ENCODE measurements at places on chromosomes 2 and 18.
A peak's percentile ranks its signal among the peaks of the same experiment; 100 is the strongest.

GRCh38 chr18:27585602-27586173, 400.6 kb upstream of the CHST9 start:
- no peak for DNase-seq

GRCh38 chr2:96267159-96267971, 1.3 kb downstream of the CIAO1 start:
- DNase-seq: peak; percentile 29

- DNase-seq: no peak
Observed at GRCh38 chr2:199907008-199907714, 3.9 kb upstream of the C2orf69 start.

DNA sequence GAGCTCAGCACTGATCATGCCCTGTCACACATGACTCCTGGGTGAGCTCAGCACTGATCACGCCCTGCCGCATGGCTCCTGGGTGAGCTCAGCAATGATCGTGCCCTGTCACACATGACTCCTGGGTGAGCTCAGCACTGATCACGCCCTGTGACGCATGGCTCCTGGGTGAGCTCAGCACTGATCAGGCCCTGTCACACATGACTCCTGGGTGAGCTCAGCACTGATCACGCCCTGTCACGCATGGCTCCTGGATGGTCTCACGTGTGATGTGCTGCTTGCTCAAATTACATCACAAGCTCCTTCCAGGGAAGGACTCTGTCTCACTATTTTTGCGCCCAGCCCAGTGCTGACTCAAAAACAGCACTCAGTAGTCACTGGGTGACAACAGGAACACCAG, 258.0 kb downstream of the HDAC4 start:
- DNase-seq: no peak

GRCh38 chr18:23068011-23068410, 67.3 kb upstream of the CABLES1 start:
- DNase-seq: no peak

DNA sequence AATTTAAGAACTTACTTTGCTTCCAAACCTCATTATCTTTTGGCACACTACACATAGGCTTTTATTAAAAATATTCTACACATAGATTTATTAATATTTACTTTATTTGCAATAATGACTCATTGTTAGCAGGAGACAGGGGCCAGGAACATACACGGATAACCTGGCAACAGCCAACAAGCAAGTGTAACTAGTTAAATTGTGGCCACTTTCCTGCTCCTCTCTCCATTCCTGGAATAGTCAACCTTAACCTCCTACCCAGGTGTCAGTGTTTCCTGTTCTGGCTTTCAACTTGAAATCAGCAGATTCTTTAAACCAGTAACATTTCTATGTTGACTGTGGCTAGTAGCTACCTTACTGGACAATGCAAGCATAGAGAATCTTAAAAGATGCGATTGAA, 26.5 kb downstream of the ACVR1 start:
- no peak for DNase-seq

DNA sequence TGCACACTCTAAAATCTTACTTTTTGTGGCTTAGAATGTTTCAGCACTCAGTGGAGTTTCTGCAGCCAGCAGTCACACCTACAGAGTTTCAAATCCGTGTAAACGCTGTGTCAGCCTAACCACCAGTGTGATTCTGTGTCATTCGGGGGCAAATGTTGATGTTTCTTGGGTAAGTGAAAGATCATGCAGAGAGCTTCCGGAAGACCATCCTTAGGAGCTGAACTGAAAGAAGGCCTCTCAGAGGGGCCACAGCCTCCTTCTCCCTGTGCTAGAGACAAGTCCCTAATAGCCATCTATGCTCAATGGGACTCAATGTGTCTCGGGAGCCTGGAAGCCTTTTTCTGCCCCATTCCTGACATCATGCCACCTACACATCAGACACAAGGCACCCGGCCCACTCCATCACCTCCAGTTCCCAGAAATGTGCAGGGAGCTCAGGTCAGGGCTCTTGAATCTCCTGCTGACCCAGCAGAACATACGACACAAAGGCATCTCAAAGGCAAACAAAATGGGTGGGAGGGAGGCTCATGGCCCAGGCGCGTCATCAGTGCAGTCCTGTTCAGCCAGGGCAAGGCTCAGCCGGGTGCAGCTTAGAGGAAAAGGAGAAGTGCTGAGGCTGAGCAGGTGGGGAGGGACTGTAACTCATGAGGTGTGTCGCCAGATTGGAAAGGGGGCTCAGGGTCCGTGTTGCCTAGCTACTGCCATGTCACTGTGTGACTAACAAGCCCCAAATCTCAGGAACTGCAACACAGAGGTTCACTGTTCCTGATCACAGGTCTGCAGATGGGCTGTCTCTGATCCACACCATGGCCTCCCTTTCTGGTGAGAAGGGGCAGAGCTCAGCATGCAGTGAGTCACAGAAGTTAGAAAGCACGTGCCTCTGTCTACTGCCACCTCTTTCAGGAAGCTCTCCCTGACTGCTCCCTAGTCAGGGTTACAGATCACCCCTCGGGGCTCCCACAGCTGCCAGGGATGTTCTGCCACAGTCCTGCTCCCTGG, 82.0 kb downstream of the SMAD7 start:
- no peak for DNase-seq

DNA sequence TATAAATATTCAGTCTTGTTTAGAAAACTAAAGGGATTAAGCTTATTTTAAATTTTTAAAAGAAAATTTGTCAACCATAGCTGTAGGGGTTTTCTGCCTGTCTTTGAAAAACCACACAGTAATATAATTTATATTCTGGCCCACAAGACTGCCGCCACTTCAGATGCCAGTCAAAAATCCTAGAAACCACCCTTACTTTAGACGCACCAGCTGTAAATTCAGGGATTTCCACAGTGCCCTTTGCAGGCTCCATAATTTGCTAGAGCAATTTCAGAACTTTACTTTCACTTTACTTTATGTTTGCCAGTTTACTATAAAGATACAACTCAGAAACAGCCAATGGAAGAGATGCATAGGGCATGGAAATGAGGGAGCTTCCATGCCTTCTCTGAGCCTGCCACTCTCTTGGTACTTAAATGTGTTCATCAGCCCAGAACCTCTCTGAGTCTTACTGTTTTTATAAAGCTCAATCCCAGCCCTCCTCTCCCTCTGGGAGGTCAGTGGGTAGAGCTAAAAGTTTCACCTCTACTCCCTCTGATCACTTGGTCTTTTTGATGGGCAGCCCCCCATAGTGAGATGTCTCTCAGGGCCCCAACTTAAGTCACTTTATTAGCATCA, 63.3 kb downstream of the KYNU start:
- no peak for DNase-seq

DNA sequence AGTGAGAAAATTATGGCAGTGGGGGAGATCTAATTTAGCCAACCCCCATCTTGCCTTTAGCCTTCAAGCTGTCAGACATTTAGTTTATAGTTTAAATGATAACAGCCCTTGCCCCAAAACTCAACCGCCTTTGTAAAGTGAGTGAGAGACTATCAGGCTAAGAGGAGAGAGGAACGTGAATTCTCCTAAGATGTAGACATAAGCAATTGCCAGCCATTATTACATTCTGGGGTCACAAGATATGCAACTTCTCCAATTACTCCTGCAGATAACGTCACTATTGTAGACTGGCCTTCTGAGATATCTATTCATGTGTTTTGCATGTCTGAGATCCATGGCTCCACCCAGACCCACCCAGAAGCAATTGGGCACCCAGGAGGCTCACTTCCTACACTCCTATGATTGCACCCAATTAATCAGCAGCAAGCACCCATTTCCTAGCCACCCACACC, 307.3 kb downstream of the NBAS start:
- no peak for DNase-seq
